Fibroblast of mammary gland (primary cell): ENCODE measurements at places on chromosomes 7 and 10.

DNA sequence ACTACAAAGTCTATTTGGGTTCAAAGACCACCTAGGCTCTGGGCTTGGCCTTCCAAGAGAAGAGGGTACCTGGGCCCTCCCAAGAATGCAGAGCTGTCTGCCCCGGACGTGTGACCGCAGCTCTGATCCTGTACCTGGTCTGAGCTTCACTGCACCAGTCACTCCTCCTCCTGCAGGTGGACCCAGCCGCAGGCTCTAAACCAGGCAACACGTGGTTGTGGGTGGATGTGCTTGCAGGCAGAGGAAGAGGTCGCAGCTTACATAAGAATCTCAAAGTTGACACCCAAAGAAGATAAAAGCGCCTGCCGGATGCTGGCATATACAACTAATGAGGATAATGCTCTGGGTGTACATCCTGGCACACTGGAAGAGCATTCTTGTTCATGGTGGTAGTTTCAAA lies 9.4 kb upstream of the PFKP start:
- DNase-seq: no peak

DNA sequence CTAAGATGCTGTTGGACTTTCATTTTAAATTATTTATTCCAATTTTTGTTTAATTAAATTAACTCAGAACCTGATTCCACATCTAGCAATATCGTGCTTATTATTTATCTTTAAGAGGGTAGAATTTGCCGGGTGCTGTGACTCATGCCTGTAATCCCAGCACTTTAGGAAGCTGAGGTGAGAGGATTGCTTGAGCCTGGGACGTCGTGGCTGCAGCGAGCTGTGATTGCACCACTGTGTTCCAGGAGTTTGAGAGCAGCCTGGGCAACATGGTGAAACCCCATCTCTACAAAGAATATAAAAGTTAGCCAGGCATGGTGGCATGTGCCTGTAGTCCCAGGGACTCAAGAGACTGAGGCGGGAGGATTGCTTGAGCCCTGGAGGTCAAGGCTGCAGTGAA lies 47.8 kb downstream of the ZFAND4 start:
- DNase-seq: no peak

GRCh38 chr10:126235091-126235978 lies 152.9 kb downstream of the ADAM12 start:
- DNase-seq: no peak

- peak; percentile 45 for DNase-seq
Observed at GRCh38 chr10:61662794-61663259, at the start of gene CABCOCO1. Gene CABCOCO1 (plus strand): TSS chr10:61662929. CDS start chr10:61662973, 44 bp downstream.

DNA sequence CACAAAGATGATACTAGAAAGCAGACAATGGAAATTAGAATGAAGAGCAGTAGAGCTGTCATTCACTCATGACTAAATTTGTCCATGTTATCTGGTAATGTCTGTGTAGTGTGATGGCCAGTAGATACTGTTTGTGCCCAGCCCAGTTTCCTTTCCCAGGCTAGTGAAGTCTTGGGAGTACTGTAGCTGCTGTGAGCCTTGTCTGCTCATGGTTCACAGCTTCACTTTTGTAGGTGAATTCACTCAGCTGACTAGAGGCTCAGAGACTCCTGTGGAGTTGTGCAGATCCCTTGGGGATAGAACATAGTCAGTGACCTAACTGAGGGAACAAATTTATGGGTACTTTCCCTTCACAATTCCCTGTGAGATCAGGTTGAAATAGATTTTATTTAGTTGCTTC lies 572.5 kb downstream of the ARL4A start:
- DNase-seq: no peak

- DNase-seq: peak; percentile 4
Observed at GRCh38 chr10:120824881-120825309, 26.3 kb upstream of the WDR11 start.

DNA sequence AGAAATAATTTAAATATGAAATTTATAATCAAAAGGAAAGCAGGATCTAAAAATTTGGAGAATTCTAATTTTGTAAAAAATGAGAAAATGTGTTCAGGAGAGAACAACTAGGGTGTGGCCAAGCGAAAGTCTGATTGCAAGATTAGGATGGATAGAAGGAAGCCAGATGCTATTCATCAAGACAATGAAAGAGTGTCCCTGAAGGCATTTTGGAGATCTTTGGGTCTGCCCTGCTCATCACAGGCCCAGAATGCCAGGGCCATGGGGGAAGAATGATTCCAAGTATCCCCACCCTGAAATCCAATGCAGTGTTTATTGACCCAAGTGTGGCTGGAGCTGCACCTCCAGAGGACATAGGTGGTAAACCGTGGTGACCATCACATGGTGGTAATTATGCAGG lies 724.0 kb upstream of the FZD8 start:
- no peak for DNase-seq

DNA sequence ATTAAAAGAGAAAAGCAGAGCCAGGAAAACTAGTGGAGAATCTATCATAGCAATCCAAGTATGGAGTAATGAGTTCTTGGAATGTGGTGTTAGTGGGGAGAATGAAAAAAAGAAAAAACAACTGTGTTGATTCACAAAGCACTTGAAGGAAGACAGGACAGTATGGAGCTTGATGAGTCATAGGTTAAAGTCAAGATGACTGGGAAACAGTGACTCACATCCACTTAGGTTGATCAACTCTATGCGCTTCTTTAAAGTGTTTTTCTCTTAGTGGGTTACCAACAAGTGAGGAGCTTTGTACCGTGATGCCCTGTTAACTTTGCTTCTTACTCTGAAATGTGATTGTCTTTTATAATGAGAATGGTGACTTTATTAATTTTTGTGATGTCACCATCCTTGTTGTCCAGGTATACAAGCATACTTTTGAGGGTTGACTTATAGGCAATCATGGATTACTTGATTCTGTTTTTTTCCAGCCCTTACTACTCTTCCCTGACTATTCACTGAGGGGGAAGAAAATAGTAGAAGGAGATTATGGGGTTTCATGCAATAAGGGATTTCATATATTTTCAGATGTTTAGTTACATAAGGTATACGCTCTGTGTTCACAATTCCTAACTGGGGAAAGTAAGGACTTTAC lies 32.1 kb upstream of the MDFIC start:
- peak; percentile 100 for DNase-seq

DNA sequence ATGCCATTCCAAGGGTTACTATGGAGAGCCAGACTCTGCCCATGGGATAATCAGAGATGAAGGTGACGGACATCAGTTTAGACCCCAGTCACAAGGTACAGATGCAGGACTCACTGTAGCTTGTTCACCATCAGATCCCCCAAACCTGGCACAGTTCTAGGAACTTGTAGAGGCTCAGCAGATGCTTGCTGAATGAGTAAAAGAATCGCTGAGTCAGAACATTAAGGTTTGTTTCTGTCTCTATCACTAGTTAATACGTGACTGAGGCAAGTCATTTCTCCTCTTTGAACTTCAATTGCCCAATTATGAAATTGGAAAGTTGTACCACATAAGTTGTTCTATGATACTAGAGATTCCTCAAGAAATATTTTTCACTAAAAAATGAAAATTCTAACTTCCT lies 65.1 kb downstream of the PPP1R3C start:
- DNase-seq: peak; percentile 58

GRCh38 chr10:132248455-132249225 lies 59.1 kb downstream of the STK32C start:
- peak; percentile 8 for DNase-seq

- DNase-seq: peak; percentile 53
Observed at GRCh38 chr10:119665901-119666708, 14.9 kb downstream of the BAG3 start.

DNA sequence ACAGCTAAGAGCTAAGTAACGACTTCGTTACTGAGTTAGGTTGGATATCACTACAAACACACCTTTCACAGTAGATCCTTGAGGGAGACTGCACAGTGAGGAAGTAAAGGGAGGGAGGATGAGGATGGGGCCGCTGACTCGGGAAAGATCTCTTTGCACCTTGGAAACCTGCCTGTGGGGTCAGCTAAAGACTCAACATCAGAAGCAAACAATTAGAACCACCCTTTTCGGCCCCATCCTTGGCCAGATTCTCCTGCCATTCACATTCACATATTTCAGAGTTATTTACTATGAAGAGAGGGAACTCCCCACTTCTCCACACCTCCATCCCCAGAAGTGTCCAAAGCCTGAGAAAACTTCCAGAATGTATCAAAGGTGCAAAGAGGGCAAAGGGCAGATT lies 47.1 kb downstream of the CLEC2L start:
- DNase-seq: no peak

DNA sequence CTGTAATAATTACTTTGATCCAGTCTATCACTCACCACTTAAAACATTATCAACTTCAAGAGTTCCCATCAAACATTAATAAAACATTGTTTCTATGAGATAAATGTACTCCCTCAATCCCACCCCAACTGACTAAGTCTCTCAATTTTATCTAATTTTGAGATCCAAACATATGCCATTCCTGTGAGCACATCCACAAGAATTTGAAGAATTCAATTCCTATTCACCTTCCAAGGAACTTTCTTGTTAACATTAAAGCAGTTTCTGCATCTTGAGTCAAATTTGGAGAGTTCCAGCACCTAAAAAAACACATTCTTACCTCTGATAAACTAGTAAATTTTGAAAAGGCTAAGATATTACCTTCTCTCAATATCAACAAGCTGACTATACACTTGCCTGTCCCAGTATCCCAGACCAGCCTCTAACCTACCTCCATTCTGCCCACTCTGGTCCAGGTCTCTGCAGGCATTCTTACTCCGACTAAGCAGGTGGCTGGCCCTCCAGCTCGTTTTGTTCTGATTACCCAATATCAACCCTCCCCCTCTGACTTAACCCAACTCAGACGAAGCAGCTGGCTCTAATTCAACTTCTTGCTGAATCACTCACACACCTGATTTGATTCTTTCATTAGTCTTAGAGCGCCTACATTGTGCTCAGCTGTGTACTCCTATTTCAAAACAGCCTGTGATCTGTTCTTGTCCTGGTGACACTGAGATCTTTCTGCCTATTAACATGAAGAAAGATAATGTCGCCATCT lies 275.2 kb downstream of the IPMK start:
- DNase-seq: peak; percentile 43

DNA sequence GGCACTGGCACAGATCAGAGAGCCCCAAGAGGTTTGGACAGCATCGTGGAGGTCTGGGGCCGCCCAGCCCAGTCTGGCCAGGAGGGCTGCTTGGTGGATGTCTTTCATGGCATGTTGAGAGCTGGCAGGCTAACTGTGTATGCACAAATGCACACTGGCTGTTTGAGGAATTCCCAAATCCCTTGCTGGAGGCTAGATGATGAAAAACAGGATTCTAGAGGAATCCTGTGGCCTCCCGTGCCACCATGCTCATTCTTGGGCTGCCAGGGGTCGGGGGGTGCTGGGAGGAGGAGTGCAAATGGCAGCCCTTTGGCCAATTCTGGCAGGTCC lies 26.5 kb downstream of the LEP start:
- no peak for DNase-seq

- DNase-seq: peak; percentile 19
Observed at GRCh38 chr10:99605351-99605750, 14.9 kb downstream of the SLC25A28 start.

DNA sequence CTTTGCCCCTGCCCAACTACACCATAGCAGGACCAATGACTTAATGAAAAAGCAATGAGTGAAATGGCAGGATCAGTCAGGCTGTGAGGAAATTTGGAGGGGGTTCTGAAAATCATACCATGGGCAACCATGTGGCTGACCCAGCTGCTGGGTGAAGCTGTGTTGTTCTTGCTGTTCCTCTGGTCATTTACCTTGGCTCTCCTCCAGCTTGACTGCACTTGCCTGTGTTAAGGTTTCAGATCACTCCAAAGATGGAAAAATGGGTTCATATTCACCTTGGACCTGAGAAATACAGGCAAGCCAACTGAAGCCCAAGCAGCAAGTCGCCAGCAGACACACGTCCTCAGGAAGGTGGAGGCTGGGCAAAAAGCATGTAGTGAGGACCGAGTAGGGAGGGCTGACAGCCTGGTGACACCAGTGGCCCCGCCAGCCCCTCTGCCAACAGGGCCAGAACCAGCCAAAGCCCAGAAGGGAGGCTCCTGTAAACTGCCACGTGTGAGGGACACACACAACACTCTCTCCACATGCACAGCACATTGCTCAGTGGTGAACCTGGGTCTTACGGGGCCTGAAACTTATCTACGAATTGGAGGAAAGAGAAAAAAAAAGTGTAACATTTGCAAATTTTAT lies 40.1 kb downstream of the PARP12 start:
- no peak for DNase-seq

- no peak for DNase-seq
Observed at GRCh38 chr10:106746868-106747267, 417.6 kb downstream of the SORCS1 start.
